ENCODE measurements at places on chromosomes 5 and 9.
A peak's percentile ranks its signal among the peaks of the same experiment; 100 is the strongest.

- no peak for DNase-seq
These were observed 601 bp downstream of the ERGIC1 start for GRCh38 chr5:172834415-172835289.

- DNase-seq = no peak
These were observed 47.9 kb downstream of the ADGRV1 start for GRCh38 chr5:90606539-90606938.

GRCh38 chr9:111886983-111887718 is 9.5 kb upstream of the UGCG start:
- DNase-seq = no peak

GRCh38 chr9:115672477-115673316 is 480.9 kb upstream of the PAPPA start:
- peak; percentile 96 for DNase-seq

- DNase-seq = no peak
These were observed 249.7 kb upstream of the MAP3K1 start for GRCh38 chr5:56565644-56566043.

- no peak for DNase-seq
These were observed 61.2 kb upstream of the ALDH1A1 start for GRCh38 chr9:73014011-73014410.

DNA sequence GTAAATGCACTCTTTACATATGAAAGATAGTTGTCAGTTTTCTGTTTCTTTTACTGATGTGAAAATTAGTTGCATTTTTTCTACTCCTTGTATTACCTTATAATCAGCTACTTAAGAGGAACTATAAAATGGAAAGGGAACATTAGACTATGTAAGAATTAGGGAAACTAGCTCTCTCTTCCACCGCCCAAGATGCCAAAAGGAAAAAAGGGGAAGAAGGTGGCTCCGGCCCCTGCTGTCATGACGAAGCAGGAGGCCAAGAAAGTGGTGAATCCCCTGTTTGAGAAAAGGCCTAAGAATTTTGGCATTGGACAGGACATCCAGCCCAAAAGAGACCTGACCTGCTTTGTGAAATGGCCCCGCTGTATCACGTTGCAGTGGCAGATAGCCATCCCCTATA is 15.2 kb upstream of the HOMER1 start:
- no peak for DNase-seq

DNA sequence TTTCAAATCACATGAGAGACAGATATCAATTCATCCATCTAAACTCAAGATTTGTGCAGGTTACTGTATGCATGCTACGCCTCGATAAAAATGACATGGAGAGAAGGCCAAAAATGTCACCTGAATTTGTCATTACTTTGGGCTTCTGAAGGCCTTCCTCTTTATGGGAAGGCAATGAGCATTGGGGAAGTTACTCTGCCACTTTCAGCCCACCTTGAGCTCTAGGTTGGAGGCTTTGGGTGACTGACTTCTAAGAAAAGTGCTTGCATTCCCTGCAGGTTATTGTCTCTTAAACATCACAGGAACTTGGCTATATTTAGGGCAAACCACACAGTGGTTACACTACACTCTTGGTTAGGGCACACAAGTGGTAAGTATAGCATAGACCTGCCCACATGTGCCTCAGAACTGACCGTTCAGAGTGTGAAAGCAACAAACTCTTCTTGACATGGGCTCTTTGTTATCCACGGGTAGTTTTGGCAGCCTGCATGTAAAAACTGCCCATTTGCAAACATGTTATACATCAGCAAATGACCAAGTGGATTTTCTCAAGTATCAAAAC is 169.5 kb downstream of the ZNF608 start:
- DNase-seq = no peak

DNA sequence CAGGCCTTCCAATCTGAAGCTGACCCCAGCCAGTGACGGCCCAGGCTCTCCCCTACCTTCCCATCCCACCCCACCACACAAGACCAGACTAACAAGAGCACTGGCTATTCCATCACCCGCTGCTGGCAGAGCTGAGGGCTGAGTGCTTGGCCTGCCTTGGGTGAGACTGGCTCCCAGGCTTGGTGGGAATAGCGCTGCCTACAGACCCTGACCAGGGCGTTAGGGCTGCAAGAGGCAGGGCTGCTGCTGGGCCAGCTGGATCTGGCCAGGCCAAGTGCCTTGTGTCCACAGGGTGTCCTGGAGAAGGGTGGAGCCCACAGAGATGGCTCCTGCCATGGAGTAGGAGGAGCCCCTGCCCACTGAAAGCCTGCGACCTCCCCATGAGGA is 31.6 kb upstream of the ANGPTL2 start:
- DNase-seq = no peak

DNA sequence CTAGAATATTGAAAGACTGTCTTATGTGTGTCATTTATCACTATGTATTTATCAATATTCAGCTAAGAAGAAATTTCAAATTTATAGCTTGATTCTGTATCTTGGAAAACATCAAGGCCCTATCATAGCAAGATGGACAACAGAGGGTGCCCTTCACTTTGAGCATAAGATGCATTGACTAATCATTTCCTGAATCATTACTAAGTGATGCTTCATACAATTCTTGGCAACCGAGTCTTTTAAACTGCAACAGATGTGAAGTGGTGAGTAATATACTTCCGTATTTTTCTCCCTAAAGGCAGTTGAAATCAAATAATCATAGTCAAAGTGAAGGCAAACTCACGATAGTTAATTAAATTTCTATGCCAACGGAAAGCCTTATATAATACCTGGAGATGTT is 318.6 kb upstream of the RGMB start:
- DNase-seq = peak; percentile 96

GRCh38 chr9:22169243-22169642 is 160.1 kb upstream of the CDKN2B start:
- peak; percentile 63 for DNase-seq

- DNase-seq = no peak
These were observed 65.9 kb upstream of the EFNA5 start for GRCh38 chr5:107736638-107737037.

- DNase-seq = no peak
These were observed 3.9 kb downstream of the NR2F1 start for GRCh38 chr5:93586736-93587596.

DNA sequence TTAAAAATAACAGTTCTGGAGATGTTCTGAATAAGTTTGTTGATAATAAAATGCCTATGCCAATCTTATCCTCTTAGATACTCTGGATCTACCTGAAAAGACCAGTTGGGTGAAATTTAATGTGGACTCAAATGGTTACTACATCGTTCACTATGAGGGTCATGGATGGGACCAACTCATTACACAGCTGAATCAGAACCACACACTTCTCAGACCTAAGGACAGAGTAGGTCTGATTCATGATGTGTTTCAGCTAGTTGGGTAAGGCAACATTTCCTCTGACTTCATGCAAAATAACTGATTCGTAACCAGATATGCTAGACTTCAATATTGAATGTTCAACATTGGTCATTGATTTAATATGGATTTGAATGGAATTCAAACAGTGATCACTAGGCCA is 27.0 kb downstream of the ERAP2 start:
- no peak for DNase-seq

DNA sequence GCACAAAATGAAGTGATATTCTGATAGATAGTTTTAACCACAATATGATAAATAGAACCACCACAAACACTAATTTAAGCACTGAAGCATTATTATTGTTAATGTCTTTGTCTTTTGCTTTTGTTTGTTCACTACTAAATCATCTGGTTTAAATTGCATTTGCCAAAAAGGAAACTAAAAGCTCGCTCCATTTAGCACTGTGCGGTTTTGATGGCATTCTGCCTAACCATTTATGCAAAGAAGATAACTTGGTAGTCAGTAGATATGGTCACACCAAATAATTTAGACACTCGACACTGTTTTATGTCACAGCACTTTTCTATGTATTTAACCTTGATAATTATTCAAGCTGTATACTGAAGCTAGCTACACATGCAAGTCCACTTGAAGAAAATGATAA is 849.8 kb upstream of the CDH6 start:
- no peak for DNase-seq

DNA sequence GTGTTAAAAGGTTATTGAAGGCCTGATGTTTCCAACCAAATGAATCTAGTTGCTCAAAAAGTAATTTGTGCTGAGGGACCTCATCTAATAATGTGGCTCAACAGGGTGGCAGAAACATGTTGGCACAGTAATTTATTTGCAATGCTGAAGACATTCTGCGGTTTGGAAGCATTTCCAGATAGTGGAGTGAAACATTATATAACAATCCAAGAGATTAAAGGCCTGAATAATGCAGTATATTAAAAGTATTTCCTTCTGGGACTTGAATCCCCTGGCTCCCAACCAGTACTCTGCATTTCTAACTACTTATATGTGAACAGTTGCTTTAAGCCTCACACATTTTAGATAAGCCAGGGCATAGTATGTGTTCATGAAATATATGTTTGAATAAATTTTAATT is 25.9 kb upstream of the ALDH1A1 start:
- DNase-seq = peak; percentile 6

DNA sequence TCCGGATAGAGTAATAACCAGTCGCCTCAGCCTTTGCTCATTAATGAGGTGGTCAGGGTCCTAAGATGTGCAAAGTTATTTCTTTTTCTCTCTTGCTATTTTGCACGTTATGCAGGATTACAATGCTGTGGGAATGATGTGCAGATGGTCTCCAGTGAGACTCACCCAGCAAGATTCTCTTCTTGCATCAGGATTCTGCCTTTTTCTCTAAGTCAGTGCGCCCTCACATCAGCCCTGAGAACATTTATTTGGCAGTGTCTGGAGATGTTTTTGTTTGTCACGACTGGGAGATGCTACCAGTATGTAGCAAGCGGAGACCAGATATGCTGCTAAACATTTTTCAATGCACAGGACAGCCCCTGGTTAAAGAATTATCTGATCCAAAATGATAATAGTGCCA is 280.3 kb upstream of the WWC1 start:
- DNase-seq = no peak

DNA sequence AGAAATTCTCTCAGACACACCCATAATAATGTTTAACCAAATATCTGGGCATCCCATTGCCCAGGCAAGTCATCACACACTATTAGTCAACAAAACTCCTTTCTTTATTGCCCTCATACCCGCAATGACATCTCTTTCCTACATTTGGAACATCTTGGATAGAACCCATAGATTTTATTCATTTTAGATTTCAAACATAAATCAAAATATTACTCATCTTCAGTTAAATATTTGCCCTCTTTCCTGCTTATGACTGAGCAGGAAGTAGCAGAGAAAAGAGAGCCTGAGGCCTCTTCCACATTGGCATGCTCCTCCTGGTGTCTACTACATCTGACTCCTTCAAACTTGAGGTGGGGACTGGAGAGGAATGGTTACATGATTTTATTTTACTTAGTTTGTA is 592.0 kb downstream of the CHSY3 start:
- DNase-seq = no peak

- DNase-seq = no peak
These were observed 87.9 kb upstream of the TRIO start for GRCh38 chr5:14054965-14055963.

DNA sequence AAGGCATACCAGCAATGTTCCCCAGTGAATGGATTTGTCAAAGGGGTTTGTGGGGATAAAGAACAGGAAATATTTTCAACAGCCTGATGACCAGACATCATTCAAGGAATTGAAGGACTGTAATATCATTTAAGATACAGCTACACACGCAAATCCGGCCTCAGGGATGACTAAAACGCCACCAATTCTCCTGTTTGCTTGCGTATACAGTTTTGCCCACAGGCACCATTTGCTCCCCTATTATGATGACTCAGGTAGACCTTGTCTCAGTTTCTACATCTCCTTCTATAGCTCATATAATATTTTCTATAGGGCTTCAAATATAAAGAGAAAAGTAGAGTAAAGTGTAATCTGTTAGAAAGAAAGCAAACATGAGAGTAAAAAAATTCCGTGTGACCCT is 29.7 kb upstream of the ITGA1 start:
- DNase-seq = no peak

- DNase-seq = no peak
These were observed 123.9 kb upstream of the ADAMTSL1 start for GRCh38 chr9:18350036-18350435.

DNA sequence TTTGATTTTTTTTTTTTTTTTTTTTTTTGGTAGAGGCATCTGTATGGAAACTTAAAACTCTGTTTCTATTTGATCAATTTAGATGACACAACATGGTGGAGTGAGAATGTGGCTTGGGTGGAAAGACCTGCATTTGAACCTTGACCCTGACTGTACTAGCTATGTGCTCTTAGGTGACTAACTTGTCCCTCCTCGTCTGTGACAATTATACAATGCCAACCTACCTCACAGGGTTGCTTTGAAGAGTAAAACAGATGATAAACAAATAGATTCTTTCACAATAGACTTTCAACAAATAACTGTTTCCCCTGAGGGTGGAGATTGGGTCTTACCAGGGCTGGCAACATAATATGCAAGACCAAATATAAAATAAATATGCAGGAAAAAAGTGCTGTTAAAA is 109.3 kb downstream of the CRB2 start:
- DNase-seq = no peak

DNA sequence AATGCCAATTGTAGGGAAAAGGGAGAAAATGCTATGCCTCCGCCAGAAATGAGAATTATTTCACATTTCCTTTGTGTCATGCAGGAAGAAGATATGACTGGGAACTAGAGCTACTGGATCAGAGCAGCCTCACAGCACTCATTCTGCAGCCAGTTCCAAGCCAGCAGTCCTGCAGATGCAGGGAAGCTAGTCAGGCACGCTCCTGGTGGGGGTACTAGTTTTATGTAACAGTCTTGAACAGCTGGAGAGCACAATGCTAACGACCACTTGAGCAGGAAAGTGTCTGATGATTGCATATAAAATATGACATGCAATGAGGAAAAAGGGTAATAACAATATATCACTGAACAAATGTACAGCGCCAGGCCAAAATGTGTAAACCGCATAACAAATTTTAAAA is 21.7 kb downstream of the CDH10 start:
- no peak for DNase-seq

DNA sequence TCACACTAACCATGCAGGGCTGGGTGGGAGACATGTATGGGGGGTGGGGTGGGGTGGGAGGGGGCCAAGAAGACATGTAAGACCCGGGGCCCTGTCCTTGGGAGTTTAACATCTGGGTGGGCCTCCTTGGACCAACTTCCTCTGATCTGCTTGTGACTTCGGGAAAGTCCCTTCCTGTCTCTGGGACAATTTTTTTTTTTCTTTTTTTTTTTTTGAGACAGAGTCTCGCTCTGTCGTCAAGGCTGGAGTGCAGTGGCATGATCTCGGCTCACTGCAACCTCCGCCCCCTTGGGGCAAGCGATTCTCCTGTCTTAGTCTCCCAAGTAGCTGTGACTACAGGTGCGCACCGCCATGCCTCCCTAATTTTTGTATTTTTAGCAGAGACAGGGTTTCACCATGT is 23.8 kb upstream of the IER5L start:
- no peak for DNase-seq

GRCh38 chr9:91190062-91190461 is 171.7 kb downstream of the AUH start:
- DNase-seq = no peak
